Activated T-helper 1 cell treated with anti-CD3 and anti-CD28 coated beads, Interleukin-12 subunit alpha, Interleukin-12 subunit beta, Interleukin-2, Interleukin-4 antibody, amounts not matched to agents 30 ng/mL and 10 ng/mL and 1 ng/mL, durations not matched to agents 14 hours and 24 hours and 36 hours (primary cell): ENCODE measurements at places on chromosomes 13 and 19.

- H3K27ac ChIP-seq: no peak overlapping the region
- DNase-seq: no peak
- H3K27me3 ChIP-seq: peaks cover 3% of the 10 kb centered on the region
- H3K36me3 ChIP-seq: no peaks in the 10 kb centered on the region
- no peak overlapping the region for H3K4me3 ChIP-seq
Measured at GRCh38 chr13:98200211-98200878, 23.3 kb upstream of the RNF113B start.

- H3K4me3 ChIP-seq: no peak overlapping the region
- H3K27ac ChIP-seq: no peak overlapping the region
- no peaks in the 10 kb centered on the region for H3K36me3 ChIP-seq
- DNase-seq: no peak
- H3K4me1 ChIP-seq: no peaks in the 10 kb centered on the region
- H3K27me3 ChIP-seq: no peaks in the 10 kb centered on the region
Measured at GRCh38 chr13:113053801-113054604, 51.6 kb upstream of the F7 start.

GRCh38 chr19:3518659-3519058, 12.5 kb downstream of the FZR1 start:
- DNase-seq: no peak
- no peak overlapping the region for H3K4me3 ChIP-seq
- H3K36me3 ChIP-seq: peaks cover 6% of the 10 kb centered on the region
- no peak overlapping the region for H3K27ac ChIP-seq

DNA sequence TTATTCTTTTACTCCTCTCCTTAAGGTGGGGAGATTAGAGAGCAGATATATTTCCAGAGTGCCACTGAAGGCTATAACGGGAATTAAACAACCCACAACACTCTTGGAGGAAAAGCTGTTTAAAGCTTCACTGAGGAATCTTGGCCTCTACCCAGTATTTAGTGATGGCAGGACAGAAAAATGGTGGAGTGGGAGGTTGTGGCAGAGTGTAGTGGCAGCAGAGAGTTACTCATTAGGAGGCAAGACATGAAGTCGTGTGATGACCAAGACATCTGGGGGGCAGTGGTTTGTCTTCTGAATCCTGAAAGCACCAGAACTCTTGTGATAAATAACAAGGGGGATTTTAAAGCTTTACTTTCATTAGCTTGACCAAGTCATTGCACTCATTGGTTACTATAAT, 563.5 kb upstream of the SLITRK5 start:
- no peak for DNase-seq
- H3K4me1 ChIP-seq: no peaks in the 10 kb centered on the region
- no peaks in the 10 kb centered on the region for H3K27me3 ChIP-seq
- H3K36me3 ChIP-seq: no peaks in the 10 kb centered on the region
- no peak overlapping the region for H3K4me3 ChIP-seq
- H3K27ac ChIP-seq: no peak overlapping the region
